NCI-H187 (cell line): ENCODE measurements at places on chromosomes 11 and 22.

GRCh38 chr22:26447584-26448329 lies 18.7 kb downstream of the ASPHD2 start:
- DNase-seq, result no peak

- no peak for DNase-seq
Measured at GRCh38 chr22:49765951-49766350, 61.7 kb downstream of the BRD1 start.

DNA sequence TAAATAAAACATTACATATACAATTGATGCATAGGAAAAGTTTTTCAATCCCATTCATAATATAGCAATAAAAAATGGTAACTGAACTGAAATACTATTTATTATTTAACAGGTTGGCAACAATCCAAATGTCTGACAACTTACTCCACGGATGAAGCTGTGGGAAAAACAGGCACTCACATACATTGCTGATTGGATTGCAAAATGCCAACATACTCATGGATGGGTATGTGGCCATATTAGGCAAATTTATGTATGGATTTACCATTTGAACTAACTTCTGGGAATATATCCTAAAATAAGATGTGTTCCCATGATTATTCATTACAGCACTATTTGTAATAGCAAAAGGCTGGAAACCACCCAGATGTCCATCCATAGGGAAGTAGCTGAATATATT lies 3.2 kb upstream of the BIRC2 start:
- DNase-seq, result no peak

GRCh38 chr11:12505183-12505582 lies 127.8 kb downstream of the PARVA start:
- no peak for DNase-seq

- no peak for DNase-seq
Measured at GRCh38 chr11:95325777-95326258, 94.8 kb upstream of the SESN3 start.

GRCh38 chr22:47633111-47633510 lies 870.7 kb downstream of the TBC1D22A start:
- no peak for DNase-seq

DNA sequence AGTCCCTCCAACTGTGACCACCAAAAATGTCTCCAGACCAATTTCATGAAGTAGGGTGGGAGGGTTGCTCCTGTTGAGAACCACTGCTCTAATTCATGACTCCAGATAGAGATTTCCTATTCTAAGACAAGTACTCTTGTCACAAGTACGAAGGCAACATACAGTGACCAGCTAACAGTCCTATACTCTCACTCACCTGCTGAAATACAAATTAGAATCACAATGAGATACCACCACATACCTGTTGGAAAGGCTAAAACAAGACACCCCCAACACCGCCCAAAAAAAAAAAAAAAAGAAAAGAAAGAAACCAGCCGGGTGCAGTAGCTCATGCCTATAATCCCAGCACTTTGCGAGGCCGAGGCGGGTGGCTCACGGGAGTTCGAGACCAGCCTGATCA lies 310.5 kb downstream of the SWAP70 start:
- DNase-seq, result no peak

- no peak for DNase-seq
Measured at GRCh38 chr22:40919446-40919845, 31.7 kb upstream of the RBX1 start.

DNA sequence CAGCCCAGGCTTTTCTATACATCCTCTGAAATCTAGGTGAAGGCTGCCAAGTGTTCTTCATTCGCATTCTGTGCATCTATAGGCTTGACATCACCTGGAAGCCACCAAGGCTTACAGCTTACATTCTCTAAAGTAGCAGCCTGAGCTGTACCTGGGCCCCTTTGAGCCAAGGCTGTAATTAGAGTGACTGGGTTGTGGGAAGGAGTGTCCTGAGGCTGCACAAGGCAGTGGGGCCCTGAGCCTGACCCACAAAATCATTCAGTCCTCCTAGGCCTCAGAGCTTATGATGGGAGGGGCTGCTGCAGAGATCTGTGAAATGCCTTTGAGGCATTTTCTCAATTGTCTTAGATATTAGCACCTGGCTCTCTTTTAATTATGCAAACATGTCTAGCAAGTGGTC lies 33.0 kb upstream of the RDX start:
- no peak for DNase-seq

- DNase-seq, result no peak
Measured at GRCh38 chr22:45537734-45538181, 35.1 kb downstream of the FBLN1 start.
